Fibroblast of skin of right quadriceps (primary cell): ENCODE measurements at places on chromosomes 1 and 21.
A peak's percentile ranks its signal among the peaks of the same experiment; 100 is the strongest.

- no peak for DNase-seq
Observed at GRCh38 chr21:25931765-25932164, 197.0 kb downstream of the GABPA start.

DNA sequence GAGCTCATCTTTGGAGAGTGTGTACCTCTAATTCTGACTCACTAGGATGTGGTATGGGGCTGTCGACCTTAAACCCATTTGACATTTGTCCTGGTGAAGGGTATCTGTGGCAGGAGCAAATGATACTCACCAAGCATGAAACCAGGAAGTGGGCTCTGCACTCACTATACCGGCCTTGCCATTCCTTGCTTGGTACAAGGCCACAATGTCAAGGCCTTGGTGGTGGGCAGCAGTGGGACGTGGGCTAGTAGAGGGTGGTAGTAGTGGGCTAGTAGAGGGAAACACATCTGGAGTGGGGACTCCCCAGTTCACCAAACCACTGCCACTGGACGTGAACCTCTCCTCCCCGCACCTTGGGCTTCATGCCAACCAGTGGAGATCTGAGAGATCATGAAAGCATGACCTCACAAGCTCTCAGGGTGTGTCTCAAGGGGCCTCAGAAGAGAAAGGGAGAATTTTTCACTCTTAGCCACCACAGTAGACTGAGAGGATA is 11.5 kb downstream of the TNFSF4 start:
- no peak for DNase-seq

GRCh38 chr1:158040323-158040722 is 46.9 kb downstream of the KIRREL1 start:
- no peak for DNase-seq

- DNase-seq: no peak
Observed at GRCh38 chr1:6124341-6124740, 55.8 kb downstream of the CHD5 start.

- DNase-seq: peak; percentile 69
Observed at GRCh38 chr1:55427606-55428005, 212.4 kb upstream of the USP24 start.

GRCh38 chr1:185681034-185681633 is 53.1 kb upstream of the HMCN1 start:
- DNase-seq: peak; percentile 43

DNA sequence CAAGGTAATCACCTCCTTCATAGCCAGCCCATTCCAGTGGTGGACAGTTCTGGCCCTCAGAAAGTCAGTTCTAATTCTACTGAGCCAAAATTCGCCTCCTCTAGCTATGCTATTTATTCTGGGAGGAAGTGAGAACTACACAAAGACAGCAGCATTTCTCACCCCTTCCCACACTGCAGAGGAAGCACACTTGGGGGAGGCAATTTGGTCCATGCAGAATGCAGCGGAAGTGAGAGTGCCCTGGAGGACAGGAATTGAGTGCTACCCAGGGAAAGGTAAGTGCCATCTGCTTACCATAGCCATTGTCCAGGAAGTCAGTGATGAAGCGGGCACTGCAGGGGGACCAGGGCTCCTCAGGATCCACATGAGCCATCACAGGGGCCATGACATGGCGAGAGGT is 3.7 kb downstream of the ADAMTS4 start:
- no peak for DNase-seq

GRCh38 chr1:165109013-165109412 is 247.5 kb downstream of the LMX1A start:
- DNase-seq: no peak

- DNase-seq: no peak
Observed at GRCh38 chr1:180884588-180885300, 28.0 kb upstream of the KIAA1614 start.

DNA sequence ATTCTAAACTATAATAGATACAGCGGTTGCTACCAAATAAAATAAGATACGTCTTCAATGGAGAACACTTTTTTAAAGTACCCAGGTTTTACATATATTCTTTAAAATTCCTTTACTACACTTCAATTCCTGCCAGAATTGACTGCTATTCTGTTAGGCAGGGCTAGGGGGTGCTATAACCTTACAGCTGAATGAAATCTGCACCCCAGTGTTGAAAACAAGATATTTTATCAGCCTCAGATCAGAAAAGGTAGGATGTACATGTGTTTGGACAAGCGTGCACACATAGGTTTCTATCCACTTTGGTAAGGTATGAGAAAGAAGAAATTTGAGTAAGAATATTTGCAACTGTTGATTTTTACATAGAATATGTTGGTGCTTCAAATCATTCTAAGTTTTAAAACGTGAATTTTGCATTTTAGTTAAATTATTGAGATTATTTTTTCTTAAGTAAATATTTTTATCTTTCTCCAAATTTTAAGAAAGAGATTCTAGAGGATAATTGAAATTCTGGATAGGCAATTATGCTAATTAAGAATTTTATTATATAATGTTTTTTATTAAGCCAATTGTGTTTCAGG is 490.8 kb upstream of the ADGRL4 start:
- peak; percentile 38 for DNase-seq

- no peak for DNase-seq
Observed at GRCh38 chr21:46284077-46284644, 1.2 kb downstream of the MCM3AP start.

DNA sequence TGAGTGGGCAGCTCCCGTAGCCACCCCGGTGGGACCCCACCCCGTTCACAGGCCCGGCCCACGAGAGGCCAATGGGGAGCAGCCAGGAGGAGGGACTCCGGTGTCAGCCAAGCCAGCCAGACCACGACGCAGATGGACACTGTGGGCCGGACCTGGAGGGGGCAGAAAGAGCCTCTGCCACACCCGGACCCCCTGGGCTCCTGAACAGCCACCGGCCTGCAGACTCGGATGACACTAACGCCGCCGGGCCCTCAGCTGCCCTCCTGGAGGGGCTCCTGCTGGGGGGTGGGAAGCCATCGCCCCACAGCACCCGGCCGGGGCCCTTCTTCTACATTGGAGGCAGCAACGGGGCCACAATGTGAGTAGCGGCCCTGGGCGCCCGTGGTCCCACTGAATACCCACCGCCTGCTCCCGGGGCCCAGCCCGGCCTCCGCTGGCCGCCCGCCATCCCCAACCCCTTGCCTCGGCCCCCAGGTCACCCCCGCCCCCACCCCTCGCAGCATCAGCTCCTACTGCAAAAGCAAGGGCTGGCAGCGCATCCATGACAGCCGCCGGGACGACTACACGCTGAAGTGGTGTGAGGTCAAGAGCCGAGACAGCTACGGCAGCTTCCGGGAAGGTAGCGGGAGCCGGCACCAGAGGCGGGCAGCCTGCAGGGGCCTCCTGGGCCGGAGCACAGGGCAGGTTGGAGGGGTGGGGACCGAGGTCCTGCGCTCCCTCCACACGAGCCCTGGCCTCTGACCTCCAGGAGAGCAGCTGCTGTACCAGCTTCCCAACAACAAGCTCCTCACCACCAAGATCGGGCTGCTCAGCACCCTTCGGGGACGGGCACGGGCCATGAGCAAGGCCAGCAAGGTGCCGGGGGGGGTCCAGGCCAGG is 6.5 kb downstream of the TTLL10 start:
- no peak for DNase-seq

GRCh38 chr21:36848730-36849274 is 117.7 kb downstream of the HLCS start:
- no peak for DNase-seq

- DNase-seq: no peak
Observed at GRCh38 chr1:7460807-7461206, 310.3 kb upstream of the VAMP3 start.

GRCh38 chr1:165444897-165445370 is at the start of gene RXRG:
TSS of gene RXRG (minus strand) at chr1:165445126. CDS start at chr1:165444893, 233 bp downstream.
- peak; percentile 7 for DNase-seq

GRCh38 chr1:87603626-87604025 is 274.9 kb downstream of the LMO4 start:
- DNase-seq: no peak

DNA sequence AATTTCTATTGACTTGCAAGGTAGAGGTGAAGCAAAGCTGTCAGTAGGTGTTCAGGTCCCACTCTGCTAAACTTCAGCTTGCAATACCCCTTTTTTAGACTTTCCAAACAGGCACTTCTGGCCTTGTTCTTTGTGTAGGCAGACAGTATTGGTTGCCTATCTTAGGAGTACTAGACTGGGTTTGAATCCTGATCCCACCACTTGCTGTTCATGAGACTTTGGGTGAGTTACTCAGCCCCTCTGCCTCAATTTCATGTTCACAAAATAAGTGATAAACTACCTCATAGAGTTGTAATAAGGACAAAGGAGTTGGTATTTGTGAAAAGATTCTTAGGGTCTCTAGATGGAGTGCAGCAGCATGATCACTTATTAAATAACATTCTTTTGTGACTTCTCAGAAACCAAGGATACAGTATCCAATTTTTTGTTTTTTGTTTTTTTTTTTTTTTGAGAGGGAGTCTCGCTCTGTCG is 5.2 kb downstream of the RCC1 start:
- peak; percentile 62 for DNase-seq

- peak; percentile 54 for DNase-seq
Observed at GRCh38 chr1:83790446-83790845, 208.5 kb downstream of the TTLL7 start.

GRCh38 chr1:217141711-217142110 is 418.5 kb upstream of the ESRRG start:
- DNase-seq: no peak

DNA sequence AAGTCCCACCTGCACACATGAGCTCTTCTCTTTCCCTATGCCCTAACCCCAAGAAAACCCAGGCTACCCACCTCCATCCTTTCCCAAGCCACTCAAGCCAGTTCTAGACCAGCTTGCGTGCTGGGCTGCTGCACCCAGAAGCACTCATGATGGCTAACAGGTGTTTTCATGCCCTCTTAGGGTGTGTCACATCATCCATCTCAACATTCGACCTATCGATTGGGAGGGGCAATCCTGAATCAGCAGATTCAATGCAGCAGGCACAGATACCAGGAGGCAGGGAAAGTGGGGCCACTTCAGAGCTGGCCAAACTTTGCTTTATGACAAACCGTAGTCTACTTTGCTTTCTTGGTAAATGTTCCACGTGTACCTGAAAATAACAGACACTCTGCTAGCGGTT is 6.6 kb upstream of the PRMT2 start:
- DNase-seq: no peak

GRCh38 chr1:226975259-226976250 is 35.5 kb downstream of the COQ8A start:
- no peak for DNase-seq

GRCh38 chr1:117392771-117393170 is 25.5 kb downstream of the MAN1A2 start:
- no peak for DNase-seq

DNA sequence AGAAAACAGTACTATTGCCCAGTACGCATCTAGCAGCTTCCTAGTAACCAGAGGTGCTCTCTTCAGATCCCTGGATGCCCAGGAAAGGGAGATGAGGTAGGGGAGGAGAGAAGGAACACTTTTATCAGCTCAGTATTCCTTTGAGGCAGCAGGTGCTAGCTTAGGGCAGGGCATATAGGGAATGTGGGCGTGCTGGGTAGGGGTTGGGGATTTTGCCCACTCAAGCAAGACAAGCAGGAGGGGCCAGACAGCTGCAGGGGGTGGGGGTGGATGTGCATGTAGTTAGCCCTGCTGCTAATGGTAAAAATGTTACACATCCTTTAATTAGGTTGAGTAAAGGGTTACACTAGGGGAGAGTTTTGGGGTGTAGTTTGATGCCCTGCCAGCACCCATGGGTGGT is 18.1 kb upstream of the AVPR1B start:
- no peak for DNase-seq

GRCh38 chr1:10649517-10650201 is 146.8 kb downstream of the CASZ1 start:
- DNase-seq: no peak

DNA sequence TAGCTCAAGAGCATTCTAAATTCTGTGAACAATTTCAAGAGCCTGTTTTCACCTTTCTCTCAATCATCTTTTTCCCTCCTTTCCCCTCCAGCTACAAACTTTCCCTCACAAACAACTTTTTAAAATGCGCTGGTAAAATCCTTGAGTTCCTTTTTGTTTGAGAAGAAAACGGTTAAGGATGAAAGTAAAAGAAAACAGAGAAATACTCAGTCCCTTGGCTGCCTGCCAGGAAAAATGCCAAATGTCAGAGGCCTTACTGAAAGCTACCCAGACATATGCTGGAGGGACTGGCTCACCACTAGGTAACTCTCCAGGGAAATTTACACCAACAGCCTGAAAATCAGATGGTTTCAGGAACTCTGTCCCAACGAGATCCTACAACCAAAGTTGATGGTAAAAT is 11.0 kb upstream of the SERBP1 start:
- peak; percentile 48 for DNase-seq

DNA sequence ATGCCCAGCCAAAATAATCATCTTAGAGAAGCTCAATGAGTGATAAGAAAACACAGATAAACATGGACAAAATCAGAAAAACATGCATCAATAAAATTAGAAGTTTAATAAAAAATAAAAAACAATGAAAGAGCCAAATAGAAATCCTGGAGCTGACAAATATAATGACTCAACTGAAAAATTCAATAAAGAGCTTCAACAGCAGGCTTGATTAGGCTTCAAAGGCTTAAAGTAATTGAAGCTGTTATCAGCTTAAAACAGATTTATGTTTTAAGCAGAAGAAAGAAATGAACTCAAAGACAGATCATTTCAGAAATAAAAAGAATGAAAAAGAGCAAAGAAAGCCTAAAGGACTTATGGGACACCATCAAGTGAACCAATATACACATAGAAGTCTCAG is 28.3 kb downstream of the RGSL1 start:
- no peak for DNase-seq

GRCh38 chr1:2987773-2988172 is 33.5 kb upstream of the ACTRT2 start:
- no peak for DNase-seq

GRCh38 chr1:110936567-110936966 is 27.2 kb downstream of the LRIF1 start:
- DNase-seq: no peak

- DNase-seq: no peak
Observed at GRCh38 chr1:163337631-163338030, 15.9 kb downstream of the NUF2 start.

GRCh38 chr1:185969524-185969991 is 235.4 kb downstream of the HMCN1 start:
- peak; percentile 55 for DNase-seq

DNA sequence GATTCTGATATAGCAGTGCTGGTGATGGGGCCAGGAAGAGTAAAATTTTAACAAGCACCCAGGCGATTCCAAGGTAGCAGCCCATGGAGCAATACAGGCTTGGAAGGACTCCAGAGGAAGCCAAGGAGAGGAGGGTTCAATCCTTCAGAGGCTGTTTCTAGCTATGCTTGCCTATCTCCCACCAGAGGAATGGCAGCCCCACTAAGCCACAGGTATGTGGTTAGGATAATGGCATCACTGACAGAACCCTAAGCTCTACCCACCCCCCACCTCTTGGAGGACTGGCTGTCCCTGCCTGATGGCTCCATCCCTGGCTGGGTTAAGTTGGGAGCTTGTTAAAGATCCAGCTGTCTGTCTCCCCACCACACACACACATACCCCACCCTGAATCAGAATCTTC is 19.3 kb upstream of the PTAFR start:
- no peak for DNase-seq

GRCh38 chr1:180131510-180131909 is 23.2 kb upstream of the QSOX1 start:
- DNase-seq: peak; percentile 83

GRCh38 chr21:36959020-36959835 is 7.2 kb downstream of the HLCS start:
- DNase-seq: no peak
